Activated naive CD4-positive, alpha-beta T cell treated with Interleukin-2 at 50 U/mL for 16 hours (primary cell): ENCODE measurements at places on chromosomes 1 and 21.

DNA sequence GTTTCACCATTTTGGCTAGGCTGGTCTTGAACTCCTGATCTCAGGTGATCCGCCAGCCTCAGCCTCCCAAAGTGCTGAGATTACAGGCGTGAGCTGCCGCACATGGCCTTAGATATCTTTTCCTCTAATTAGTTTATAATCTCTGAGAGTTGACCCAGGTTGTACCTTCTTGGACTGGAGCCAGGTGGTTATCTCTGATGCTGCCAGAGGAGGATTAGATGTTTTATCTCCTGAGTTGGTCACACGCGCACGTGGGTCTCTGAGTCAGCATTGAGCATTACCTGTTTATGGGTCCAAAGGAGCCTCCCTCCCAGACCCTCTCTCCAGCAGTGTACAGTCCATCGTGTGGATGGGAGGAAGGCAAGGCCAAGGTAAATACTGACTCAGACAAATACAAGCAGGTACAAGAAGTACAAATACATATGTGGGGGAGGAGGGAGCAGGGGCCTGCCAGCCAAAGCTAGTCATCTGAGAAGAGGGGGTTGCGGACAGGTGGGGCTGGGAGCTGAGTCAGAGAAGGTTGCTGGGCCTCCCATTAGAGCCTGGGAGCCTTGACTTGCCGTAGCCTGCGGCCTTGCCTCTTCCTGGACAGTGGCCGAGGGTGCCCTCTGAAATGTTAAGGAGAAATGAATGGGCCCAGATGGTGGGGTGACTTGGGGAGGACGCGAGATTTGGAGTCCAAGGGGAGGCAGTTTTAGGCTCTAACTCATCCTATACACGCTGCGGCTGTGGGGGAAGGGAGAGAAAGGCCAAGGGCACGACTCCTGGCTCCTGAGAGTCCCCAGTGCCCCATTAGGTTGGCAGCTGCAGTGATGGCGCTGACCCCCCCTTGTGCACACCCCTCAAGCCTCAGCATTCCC is 13.1 kb downstream of the IL6R start:
- peak; percentile 50 for DNase-seq

DNA sequence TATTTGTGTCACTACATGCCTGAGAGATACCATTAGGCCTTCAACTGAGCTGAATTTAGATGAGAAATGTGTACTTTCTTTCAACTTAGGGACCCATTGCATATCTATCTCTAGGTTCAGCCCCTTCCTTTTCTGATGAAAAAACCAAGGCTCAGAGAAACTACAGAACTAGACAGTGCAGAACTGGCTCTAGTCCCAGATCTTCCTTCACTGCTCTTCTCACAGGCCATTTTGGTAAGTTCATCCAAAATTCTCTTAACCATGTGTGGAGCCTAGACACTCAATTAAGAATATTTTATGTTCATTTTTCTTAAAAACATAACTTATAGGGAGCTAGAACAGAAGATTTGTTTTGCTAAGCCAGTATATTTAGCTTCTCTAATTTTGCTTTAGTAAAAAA is 128.9 kb downstream of the ASTN1 start:
- DNase-seq, result no peak

DNA sequence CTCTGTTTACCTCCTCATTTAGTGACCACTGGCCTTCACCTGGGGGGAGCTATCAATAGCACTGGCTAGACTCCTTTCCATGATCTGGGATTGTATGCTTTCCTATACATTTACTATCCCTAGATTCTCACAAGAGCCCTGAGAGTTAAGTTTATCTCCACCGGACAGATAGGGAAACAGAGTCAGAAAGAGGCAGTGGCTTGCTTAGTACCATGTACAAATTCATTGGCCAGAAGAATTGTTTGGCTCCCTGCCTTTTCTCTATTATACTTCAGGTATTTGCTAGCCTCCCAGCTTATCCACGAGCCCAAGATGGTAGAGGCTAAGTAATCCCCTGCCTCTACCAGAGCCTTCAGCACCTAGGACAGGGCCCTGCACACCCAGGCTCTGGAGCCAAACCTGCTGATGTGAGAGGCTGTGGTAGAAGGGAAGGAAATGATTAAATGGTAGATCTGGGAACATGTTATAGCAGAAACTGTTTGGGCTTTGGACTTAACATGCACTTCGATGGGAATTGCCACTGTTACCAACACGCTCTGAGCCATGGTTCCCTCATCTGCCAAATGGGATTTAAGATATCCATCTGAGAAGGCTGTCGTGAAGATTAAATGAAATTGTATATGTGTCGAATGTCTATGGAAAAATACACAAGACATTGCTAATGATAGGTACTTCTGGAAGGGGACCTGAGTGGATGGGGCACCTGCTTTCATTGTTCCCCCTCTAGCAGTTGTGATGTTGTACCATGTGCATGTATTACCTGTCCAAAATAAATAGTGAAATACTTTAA is 3.1 kb upstream of the BLACAT1 start:
- peak; percentile 32 for DNase-seq

GRCh38 chr1:167899253-167899681 is 14.7 kb downstream of the ADCY10 start:
- no peak for DNase-seq

DNA sequence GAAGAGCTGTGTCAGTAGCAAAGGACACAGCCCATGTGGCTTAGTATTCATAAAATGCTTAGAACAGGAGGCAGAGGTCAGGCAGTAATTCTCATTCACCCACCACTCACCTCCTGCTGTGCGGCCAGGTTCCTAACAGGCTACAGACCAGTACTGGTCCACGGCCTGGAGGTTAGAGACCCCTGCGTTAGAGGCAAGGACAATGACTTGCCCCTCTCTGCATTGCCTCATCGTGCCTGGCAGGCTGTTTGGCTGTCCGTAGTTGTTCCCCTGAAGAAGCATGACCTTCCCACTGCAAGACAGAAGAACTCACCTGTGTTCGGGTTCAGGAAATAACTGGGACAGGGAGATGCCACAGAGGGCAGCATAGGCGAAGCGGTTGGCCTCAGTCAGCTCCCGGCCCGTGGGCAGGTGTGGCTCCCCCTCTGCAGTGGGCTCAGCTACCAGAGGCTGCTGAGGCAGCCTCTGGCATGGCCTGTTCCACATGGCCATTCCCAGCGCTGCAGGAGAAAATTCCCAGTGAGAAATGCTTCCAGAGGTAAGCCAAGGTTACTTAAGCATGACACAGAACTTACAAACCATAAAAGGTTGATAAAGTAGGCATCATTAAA is 19.3 kb downstream of the TMCO4 start:
- no peak for DNase-seq

- no peak for DNase-seq
These were observed at the start of gene LGR6 for GRCh38 chr1:202193614-202194327. LGR6 (plus strand) TSS chr1:202193799; CDS start chr1:202193990, 191 bp downstream.

DNA sequence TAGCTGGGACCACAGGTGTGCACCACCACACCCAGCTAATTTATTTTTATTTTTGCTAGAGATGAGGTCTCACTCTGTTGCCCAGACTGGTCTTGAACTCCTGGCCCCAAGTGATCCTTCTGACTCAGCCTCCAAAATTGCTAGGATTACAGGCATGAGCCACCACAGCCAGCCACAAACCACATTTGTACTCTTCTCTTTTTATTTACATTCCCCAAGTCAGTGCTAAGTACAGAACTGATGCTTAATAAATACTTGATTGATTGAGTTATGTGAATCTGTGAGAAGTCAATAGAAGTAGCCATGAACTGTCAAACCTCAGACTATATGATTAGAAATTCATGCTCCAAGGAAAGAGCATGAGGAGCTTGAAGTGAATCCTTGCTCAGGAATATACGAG is 48.5 kb upstream of the S1PR1 start:
- no peak for DNase-seq

DNA sequence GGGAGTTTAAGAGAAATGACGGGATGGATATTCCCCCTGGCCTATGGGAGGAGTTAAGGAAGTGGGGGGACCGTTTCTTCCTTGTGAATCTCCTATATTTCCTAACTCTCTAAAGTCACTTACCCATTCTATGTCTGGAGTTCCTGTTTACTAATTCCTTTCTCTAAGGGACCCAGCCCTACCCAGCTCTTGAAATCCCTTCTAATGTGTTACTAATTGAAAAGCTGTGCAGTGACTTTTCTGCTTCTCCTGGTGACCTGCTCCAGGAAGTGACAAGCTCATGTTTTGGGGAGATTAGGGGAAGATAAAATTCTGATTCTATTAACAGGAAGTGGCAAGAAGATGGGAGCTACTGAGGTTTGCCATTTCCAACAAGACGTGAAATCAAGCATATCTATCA is 4.0 kb upstream of the SAMSN1 start:
- DNase-seq, result no peak

GRCh38 chr1:66606362-66607065 is 72.6 kb downstream of the SGIP1 start:
- DNase-seq, result no peak

DNA sequence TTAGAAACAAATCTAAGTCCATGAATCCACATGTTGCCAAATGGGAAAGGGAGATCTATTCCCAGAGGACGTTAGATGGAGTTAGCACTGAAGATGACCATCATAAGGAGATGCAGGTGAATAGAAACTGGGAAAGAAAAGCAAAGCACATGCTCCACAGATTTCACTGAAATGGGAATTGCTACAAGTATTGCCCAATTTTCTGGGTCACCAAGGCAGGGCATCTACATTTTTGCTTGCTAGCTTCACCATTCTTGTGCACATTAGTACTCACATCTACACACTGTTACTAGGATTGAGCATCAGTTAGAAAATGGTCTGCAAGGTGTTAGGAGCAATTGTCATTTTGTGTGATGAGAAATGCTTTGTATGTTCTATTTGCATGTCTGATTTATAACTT is 99.1 kb downstream of the JAK1 start:
- no peak for DNase-seq

- peak; percentile 67 for DNase-seq
These were observed 6.1 kb downstream of the TNFRSF25 start for GRCh38 chr1:6459850-6460265.

DNA sequence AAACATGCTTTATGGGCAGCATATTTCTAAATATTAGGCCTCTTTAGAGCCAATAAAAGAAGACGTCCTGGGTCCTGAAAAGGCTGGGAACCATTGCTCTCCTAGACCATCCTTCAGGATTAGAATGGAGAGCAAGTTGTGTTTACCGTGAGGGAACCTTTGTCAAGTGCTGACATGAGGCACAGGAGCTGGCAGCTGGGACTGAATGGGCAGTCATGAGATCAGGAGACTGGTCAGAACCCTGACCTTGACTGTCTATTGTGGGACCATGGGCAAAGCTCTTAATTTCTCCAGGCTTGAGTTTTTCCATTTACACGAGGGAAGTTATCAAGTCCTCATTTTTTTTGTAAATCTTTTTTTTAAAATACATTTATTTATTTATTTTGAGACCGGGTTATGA is 5.2 kb downstream of the PFKFB2 start:
- no peak for DNase-seq
